ENCODE measurements at places on chromosomes 4 and X.

DNA sequence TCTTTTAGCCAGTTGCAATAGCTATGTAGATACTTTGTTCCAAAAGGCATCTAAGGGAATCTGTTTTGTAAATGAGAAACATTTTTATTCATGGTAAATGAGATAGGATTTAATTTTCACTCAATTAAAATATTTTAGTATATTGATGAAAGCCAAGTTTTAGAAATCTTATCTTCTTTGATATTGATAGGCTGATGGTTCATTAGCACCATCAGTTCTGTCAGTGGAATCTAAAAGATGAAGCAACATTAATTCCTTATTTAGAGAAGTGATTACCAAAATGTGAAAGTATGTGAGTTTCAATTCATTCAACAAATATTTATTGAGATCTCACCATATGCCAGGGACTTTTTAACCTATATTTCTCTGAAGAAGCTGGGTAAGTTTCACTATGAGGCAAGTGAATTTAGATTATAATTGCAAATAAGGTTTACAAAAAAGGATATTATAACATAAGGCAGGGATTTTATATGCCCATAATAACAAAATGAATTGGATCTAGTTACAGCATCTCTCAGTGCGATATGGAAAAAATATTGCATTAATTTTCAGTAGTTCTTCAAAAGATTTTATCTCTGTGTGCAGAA is 79.3 kb downstream of the GABRB1 start:
- no peak for DNase-seq

DNA sequence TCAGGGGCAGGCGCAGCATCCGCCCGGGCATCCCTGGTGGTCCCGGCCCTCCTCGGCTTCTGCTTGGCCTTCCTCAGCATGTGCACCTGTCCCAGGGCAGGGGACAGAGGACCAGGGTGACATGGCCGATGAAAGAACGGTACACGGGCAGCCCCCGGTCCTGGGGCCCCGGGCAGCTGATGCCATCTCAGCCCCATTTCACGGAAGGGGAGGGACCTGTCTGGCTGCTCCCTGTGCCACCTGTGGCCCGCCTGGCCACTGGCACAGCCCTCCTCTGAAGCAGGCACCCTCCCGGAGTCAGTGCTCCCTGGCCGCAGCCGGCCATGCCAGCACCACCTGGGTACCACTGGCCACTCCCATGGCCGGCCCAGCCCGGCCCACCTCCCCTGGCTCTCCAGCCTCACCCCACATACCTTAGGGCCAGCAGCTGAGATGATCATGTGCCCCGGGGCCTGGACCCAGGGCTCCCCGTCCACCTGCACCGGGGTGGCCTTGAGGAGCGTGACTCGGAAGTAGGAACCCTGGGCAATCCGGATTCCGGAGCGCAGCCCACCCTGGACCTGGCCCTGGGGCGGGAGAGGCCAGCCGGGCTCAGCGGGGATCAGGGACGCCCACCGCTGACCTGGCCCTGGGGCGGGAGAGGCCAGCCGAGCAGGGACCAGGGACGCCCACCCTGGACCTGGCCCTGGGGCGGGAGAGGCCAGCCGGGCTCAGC is 12.6 kb downstream of the DGKQ start:
- no peak for DNase-seq

DNA sequence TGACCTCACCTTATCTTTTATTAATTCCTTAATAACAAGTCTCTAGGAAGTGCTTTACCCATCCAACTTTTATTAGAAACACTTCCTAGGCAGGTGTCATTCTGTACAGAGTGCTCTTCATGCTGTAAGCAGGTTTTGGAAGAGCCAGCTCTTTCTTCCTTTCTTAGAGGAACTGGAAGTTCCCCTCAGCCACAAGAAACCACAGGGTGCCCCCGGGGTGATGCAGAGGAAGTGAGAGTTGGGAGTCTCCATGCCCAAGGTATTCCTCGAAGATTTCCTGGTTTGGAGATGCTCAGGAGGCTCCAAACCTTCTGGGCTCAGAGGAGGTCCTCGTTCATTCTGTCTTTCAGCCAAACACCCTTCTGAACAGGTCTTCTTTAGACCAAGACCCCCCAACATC is 83.8 kb downstream of the EGF start:
- no peak for DNase-seq

- DNase-seq, result no peak
Observed at GRCh38 chr4:3744901-3745300, 21.3 kb upstream of the ADRA2C start.

DNA sequence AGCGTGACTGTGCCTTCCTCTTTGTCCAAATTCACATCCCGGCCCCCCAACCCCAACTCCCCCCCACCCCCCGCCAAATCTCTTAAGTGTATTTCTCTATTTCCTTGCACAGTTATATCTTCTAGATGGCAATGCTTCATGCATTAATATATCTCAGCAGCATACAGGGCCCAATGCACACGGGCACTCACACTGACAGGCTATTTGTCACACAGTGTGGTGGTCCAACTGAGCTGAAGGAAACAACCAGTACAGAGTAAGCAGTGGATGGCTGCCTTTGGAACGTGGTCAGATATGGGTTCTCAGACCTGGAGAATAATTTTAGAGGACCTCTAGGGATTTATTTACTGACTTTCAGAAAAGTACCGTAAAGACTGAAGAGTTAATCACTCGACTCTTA is 681 bp downstream of the EXOC1 start:
- DNase-seq, result no peak

All from NCI-H1092 treated with DMSO at 0.1 percent for 48 hours (cell line).